Activated CD8-positive, alpha-beta memory T cell treated with anti-CD3 and anti-CD28 coated beads for 1 hour (primary cell): ENCODE measurements at places on chromosomes 7 and 10.

- DNase-seq = no peak
Observed at GRCh38 chr10:124802313-124802675, 675 bp downstream of the ABRAXAS2 start.

DNA sequence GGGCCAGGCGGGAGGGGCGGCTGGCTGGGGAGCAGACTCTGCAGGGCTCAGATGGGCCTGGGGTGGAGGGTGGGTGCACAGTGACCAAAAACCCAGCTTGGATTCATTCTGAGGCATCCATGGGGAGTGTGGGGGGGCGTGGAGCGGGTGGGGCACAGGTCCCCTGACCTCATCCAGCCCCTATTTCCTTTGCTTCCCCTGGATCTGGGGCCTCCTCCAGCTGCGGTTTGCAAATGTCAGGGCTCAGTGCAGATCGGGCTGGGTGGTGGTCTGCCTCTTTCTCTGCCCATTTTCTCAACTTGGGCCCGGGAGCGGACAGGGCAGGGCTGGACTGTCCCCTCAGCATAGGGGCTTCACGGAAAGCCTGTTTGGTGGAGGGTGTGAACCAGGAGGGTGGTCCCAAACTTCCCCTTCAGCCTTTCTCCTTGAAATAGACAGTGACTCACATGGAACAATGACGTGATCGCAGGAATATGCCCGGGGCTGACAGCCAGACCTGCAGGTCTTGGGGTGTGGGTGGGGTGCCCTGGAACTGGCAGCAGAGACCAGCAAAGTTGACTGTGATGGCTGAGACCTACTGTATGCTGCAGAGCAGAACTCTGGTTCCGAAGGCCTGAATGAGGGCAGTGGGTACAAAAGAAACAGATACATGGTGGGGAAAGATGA is 72.9 kb upstream of the PODXL start:
- DNase-seq = no peak

GRCh38 chr7:4687956-4688355 is 5.9 kb downstream of the FOXK1 start:
- no peak for DNase-seq

DNA sequence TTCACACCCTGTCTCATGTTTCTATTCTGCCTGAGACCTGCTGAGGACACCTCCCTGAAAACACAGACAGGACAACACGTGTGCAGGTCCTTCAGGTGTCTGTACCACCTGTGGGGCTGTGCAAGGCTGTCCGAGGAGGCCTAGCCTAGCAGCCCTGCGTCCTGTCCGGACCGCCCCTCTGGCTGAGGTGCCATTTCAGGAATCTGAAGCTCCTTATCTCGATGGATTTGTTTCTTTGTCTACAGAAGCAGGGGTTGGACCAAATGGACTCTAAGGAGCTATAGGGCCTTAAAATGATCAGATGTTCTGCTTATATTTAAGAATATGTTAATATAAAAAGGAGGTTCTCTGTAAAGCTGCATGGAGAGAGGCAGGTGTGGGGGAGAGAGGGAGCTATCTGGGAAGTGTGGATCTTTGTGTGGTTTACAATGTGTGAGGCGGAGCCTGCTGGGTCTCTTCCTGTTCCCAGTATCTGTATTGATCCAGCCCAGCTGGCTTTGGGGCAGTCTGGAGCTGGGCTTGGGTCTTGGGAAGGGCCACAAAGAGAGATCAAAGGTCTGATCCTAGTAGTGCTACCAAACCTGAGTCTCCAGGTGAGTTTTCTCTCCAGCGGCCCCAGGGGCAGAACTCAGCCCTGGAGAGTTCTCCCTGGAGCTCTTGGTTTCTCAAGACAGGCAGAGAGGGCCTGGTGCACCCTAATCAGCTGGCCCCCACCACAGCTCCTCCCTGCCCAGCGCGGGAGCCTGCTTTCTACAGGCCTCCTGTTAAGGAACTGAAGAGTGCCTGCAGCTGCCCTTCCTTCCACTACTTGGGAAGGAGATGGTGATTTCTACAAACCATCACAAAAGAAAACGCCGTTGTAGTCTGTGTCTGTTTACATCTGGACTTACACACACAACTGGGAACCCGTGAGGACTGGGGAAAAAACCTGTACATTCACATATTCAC is 3.4 kb upstream of the MNX1 start:
- no peak for DNase-seq

GRCh38 chr7:139232377-139232717 is 1.3 kb downstream of the UBN2 start:
- DNase-seq = no peak
